BJ (cell line): ENCODE measurements at places on chromosomes 13 and 19. TPM values are rescaled to one million over a fixed set of nuclear protein-coding genes. Genes with fewer than 3 reads are reported as not detected.

DNA sequence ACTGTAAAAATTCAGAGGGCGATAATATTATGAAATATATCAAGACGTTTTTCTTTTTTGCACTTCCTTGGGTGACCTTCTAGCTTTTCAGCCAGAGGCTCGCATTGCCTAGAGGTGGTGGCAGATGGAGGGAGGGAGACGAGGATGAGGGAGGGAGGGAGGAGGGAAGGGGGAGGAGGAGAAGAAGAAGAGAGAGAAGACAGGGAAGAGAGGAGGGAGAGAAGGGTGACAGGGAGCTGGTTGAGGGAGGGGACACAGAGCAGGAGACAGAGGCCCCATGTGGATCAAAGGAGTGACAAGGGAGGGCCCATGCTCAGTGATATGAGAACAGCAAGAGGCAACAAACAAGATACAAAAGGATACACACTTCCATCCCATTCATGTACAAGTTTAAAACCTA is 8.0 kb upstream of the KCTD15 start:
- DNase-seq: no peak

DNA sequence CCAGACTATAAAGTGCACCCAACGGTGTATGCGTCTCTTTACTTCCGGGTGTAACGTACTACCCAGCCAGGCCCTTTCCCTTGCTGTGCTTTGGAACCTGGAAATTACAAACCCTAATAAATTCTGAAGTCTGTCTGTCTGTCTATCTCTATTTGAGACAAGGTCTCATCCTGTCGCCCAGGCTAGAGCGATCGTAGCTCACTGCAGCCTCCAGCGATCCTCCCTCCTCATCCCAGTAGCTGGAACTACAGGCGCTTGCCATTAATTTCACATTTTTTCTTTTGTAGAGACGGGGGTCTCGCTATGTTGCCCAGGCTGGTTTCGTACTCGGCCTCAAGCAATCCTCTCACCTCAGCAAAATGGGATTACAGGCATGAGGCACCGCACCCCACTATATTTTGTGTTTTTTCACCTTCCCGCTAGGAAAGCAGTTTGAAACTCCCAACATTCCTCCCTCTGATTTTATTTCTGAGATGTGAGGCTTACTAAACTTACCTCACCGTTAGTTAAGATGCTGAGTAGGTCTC is 469 bp upstream of the RNF6 start:
- no peak for DNase-seq

KRTDAP gene
- not detected in 2 replicates for polyA plus RNA-seq

DNA sequence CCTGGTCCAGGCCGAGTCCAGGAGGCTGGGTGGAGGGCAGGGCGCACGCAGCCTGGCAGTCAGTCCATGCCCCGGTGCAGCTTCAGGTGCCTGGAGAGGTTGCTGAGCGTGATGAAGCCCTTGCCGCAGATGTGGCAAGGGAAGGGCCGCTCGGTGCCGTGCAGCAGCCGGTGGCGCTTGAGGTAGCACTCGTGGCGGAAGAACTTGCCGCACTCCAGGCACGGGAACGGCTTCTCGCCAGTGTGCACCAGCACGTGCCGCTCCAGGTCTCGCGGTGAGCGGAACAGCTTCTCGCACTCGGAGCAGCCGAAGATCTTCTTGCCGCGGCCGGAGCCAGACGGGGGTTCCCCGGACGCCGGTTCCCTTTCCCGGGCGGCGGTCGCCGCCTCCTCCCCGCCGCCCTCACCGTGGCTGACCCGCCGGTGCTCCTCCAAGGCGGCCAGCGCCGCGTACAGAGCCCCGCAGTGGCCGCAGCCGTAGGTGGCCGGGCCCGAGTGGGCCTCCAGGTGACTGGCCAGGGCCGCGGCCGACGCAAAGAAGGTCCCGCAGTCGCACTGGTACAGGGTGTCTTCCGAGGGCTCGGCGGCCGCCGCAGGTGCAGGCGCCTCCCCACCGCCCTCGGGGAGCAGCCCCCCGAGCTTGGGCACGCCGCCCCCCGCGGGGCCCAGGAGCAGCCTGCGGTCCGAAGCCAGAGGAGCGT is 6.8 kb downstream of the FIZ1 start:
- DNase-seq: no peak

- DNase-seq: no peak
These were observed 41.2 kb upstream of the KLF2 start for GRCh38 chr19:16283210-16284061.

GRCh38 chr19:10184636-10185035 is 10.1 kb downstream of the DNMT1 start:
- no peak for DNase-seq
